Stimulated activated CD4-positive, alpha-beta T cell treated with anti-CD3 and anti-CD28 coated beads, Interleukin-1b, Interleukin-23, amount 100 ng/mL, for 4 hours (primary cell): ENCODE measurements at places on chromosomes 7 and 10.

- DNase-seq = no peak
These were observed 23.1 kb downstream of the RPA3 start for GRCh38 chr7:7695111-7695817.

GRCh38 chr7:14936554-14936953 is 34.0 kb upstream of the DGKB start:
- DNase-seq = no peak

GRCh38 chr10:91410638-91411371 is 661 bp downstream of the HECTD2 start:
- peak; percentile 27 for DNase-seq

DNA sequence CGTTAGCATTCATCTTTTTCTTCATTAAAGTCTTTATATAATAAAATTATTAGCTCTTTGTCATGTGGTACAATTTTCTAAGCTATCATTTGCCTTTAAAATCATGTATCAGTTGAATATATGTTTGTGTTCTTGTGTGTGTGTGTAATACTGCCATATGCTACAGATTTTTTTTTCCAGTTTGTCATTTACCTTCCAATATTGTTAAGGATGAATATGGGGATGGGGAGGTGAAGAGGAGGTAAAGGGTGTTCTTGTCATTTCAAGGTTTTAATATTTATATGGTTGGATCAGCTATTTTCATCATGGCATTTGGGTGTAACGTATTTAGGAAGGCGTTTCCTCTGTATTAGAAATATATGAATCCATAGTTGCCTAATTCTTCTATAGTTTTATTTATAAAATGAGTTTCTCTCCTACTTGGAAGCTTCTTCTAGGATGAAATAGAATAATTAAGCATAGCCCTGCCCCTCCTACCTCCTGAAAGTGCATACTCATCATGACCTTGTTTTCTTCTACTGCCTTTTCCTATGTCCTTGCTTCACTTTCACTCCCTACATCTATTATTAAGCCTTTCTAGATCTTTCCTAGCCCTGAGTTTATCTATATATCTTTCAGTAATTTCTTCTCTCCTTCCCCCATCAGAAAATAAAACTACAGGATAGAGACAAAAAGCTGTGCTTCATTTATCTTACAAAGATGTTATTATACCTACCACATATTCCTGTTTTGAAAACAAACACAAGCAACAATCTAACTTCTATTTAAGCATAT is 25.1 kb downstream of the RAB18 start:
- DNase-seq = no peak

DNA sequence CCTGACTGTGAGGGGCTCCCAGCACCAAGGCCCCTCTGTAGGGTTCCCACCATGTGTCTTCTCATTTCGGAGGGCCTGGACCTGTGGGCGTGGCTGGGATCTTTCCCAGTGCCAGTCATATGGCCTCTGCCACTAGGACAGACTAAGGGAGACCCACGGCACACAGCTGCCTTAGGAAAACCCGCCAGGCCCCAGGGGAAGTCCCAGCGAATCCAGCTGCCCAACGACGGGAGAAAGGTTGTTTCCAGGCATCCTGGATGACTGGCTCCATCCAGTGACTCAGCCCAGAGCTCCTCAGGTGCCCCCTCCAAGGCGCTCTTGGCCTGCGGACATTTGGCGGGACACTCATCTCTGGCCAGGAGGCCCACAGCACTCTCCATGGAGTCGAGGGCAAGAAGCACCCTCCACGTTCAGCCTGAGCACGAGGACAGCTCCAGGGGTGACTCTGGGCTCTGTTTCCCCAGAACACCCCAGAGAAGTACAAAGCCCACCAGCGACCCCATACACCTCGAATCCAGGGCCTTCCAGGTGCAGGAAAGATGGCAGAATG is 39.9 kb downstream of the PWWP2B start:
- no peak for DNase-seq

DNA sequence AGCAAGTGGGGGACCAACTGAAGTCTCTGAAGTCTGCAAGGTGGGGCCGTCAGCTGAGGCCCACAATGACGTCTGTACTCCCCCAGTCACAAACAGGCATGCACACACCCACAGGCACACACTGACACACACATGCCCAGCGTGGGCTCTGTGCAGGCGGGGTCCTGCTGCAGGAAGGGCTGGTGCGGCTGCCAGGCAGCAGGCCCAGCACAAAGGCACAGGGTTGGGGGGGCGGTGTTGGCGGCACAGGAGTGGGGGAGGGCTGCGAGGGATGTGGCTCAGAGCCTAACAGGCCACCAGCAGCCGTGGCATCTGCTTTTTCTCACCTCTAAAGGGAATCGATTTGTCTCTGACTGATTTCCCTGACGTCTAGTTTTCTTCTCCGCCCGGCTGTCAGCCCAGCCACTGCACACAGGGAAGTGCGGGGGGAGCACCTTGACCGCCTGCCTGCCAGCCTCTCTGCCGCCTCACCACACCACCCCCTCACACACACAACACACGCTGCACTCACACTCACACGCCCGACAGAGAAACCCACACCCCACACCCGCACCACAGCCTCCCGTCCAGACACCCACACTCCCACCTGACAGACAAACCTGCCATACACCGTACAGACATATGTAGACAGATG is 43.5 kb upstream of the ZMIZ1 start:
- no peak for DNase-seq
